ENCODE measurements at places on chromosomes 2 and 18.

- DNase-seq: no peak
Observed at GRCh38 chr2:43939695-43940256, 56.0 kb downstream of the LRPPRC start.

- no peak for DNase-seq
Observed at GRCh38 chr2:76082509-76082908, 371.8 kb upstream of the GCFC2 start.

- DNase-seq: no peak
Observed at GRCh38 chr2:128195435-128195984, 104.5 kb downstream of the UGGT1 start.

DNA sequence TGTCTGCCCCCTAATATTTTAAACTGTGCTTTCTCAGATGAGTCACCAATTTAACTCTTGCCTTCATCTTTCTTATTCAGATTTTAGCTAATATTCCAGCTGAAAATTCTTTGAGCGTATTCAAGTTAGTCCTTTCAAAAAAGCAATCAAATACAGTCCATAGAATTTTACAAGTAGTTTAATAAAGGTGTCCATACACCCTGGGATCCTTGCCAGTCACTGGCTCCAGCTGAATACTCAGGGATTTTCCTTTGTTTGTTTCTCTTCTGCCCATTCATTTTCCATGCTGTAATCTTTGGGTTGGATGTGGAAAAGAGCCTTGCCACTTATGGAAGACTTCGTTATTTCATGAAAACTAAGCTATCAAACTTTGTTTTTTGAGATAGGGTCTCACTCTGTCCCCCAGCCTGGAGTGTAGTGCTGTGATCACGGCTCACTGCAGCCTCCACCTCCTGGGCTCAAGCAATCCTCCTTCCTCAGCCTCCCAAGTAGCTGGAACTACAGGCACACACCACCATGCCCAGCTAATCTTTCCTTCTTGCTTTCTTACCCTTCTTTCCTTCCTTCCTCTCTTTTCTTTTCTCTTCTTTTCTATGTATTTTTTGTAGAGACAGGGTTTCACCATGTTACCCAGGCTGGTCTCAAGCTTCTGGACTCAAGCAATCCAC lies 34.0 kb downstream of the VSNL1 start:
- no peak for DNase-seq

DNA sequence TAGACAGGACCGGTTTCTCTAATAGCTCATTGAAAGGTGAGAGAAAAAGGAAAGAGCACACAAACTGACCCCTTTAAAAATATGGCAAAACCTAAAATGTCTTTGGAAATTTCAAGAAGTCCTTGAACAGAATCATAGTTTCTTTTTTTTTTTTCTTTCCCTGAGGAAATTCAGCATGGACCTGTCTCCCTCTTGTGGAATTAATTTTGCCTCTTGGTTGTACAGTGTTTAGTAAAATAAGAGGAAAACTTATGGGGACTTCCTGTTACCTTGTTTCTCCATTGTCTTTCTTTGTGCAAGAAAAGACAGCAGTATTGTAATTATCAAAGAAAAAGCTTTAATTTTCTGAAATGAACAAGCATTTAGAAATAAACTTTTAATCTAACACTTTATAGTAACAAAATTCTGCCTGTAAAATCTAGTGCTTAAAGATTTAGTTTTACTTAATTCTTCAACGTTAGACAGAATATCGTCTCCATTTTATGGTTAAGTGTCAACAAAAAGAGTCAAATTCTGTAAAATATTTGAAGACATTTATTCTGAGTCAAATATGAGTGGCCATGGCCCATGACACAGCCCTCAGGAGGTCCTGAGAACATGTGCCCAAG lies 176.3 kb upstream of the NABP1 start:
- no peak for DNase-seq

GRCh38 chr2:190627448-190628412 lies 21.2 kb upstream of the NAB1 start:
- DNase-seq: no peak

All from stimulated activated CD8-positive, alpha-beta memory T cell treated with anti-CD3 and anti-CD28 coated beads, Interleukin-7, amount 100 ng/mL, for 1 hour (primary cell).